Activated T-cell treated with anti-CD3 and anti-CD28 coated beads for 1 hour (primary cell): ENCODE measurements at places on chromosomes 1 and 21.

DNA sequence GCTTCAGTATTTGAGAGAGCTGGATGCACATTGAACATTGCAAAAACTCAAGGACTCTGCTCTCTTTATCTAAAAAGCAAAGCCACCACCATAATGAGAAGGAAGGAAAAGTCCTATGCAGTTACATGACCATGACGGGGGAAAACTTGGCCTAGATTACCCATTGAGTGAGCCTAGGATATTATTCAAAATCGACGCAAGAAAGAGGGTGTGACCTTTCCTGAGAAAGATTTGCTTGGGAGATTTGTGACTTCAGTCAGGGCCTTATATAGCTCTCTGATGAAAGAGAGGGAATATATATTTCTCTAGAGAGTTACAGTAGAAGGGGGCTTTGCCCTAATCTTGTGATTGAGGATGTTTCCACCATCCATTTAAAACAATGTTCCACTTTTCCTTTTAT lies 153.0 kb upstream of the DPYD start:
- DNase-seq: no peak

- DNase-seq: no peak
Observed at GRCh38 chr1:214593158-214593557, 9.8 kb upstream of the CENPF start.

- peak; percentile 22 for DNase-seq
Observed at GRCh38 chr21:44874497-44875315, 1.2 kb upstream of the PTTG1IP start.

DNA sequence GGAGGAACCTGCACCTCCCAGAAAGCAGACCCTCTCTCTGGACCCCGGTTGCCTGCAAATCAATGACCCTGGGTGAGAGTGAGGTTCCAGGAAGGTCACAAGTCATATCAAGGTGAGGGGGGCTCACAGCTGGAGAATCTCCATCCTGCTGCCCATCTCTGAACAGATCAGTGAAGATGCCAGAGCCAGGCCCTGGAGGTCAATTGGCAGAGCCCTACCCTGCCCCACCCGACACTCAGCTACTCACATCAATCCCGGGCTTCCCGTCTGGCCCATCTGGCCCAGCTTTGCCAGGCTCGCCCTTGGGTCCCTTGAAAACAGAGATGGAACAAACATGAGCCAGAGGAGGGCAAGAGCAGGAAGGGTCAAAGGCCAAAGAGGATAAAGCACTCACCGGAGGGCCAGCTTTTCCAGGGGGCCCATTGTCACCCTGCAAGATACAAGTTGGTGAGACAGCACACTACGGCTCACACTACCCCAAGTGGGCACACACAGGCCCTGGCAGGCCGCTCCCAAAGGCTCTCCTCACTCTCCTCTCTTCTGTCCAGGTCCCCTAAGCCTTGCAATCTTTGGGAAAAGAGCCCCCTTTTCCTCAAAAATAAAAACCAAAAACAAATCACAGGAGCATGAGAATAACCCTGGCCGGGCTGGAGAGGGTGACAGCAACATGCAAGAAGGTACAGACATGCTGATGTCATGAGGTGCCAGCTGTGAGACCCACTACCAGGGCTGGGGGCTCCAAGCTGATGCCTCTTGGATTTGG lies 2.9 kb downstream of the COL9A2 start:
- no peak for DNase-seq

DNA sequence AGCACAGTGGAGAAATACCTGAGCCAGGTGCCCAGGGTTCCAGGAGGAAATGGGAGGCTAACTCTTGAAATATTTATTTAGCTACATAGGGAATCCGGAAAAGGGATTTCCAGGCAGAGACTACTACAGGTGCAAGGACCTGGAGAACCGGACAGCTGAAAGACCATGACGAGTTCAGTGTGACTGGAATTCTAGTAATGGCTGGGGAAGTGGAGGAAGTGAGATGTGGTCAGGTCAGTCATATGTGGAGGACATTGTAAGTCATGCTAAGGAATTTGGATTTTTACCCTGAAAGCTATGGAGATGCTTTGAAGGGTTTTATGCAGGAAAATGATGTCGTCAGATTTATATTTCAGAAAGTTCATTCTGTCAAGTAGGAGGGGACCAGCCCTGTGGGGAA lies 1.8 kb downstream of the CAP1 start:
- DNase-seq: no peak

DNA sequence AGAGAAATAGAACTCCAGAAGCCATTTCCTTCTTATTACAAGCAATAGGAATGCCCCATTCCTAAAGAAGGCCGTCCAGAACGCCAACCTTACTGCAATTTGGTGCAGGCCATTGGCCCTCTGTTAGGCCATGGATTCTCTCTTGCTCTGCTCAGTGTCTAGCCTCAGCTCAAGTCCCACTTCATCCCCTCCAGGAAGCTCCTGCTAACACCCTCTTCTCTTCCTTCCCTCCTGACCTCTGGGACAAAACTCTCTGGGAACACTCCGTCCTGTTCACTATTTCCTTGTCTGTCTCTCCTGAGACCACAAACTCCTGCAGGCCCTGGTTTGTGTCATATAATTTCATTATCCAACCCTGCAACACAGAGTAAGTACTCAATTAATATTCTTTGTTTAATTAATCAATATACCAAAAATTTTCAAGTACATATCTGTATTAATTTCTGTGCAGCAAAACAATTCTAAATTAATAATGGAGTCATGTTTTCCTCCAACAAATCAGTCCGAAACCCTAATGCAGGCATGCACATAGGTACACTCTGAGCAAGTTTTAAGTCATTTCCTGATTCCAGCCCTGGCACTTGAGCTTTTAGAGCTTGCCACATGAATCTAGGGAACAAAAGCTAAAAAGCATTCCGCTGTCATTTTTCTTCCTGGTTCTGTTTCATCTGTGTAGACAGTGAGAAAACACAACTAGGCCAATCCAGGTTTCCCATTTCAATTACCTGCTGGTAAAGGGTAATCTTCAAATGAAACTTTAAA lies 245.3 kb downstream of the SETD4 start:
- no peak for DNase-seq

- no peak for DNase-seq
Observed at GRCh38 chr1:53552981-53553733, 94.0 kb downstream of the DMRTB1 start.

GRCh38 chr1:159866905-159867663 lies 4.6 kb upstream of the VSIG8 start:
- DNase-seq: no peak

DNA sequence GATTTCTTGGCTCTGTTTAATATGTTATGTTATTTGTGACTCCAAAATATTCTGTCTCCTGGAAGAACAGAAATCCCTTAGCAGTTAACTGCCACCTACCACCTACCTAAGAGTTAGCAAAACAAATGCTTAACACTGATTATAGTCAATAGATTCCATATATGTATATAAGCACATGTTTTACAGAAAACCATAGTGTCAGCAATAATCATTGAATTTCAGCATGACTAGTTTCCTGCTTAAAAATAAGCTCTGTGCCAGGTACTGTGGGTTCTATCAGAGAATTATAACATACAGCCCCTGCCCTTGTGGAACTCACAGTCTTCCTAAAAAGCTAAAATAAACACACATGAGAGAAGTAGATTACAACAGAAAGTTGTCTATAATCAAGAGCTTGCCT lies 561.9 kb upstream of the CAMK1G start:
- DNase-seq: no peak

GRCh38 chr1:28519946-28520725 lies 14.3 kb downstream of the RCC1 start:
- no peak for DNase-seq

DNA sequence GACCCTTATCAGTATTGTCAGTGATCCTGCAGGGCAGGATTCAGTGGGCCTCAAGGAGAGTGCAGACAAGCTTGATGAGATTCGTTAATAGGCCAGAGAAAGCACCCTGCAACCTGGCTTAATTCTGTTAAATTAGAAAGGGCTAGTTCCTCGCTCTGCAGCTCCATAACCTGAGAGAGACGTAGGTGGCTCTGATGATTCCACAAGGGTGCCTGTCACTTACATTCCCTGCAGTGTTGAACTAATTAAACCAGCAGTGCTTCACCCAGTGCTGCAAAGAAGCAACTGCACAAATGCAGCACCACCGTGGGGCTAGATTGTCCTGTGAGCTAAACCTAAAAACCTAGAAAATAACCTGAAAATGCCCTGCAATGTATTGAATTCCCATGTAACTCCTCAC lies 270.8 kb downstream of the CACNA1E start:
- DNase-seq: no peak

GRCh38 chr21:42075686-42076471 lies 4.8 kb downstream of the UMODL1 start:
- no peak for DNase-seq

DNA sequence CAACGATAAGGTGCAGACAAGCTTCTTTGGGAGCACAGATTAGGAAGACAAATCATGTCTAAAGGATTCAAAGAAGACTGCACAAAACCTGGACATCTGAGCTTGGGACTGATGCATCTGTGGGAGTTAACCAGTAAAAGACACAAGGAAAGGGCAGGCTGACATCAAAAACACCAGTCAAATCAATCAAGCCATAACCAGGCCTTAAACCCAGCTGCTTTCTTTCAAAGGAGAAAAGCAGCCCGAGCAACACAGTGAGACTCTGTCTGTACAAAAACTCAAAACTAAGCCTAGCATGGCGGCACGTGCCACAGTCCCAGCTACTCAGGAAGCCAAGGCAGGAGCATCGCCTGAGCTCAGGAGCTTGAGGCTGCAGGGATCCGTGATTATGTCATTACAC lies 411.6 kb downstream of the SMYD3 start:
- DNase-seq: no peak

- no peak for DNase-seq
Observed at GRCh38 chr21:18832950-18833349, 429.4 kb upstream of the TMPRSS15 start.

GRCh38 chr1:71859806-71860205 lies 422.5 kb downstream of the NEGR1 start:
- DNase-seq: no peak

DNA sequence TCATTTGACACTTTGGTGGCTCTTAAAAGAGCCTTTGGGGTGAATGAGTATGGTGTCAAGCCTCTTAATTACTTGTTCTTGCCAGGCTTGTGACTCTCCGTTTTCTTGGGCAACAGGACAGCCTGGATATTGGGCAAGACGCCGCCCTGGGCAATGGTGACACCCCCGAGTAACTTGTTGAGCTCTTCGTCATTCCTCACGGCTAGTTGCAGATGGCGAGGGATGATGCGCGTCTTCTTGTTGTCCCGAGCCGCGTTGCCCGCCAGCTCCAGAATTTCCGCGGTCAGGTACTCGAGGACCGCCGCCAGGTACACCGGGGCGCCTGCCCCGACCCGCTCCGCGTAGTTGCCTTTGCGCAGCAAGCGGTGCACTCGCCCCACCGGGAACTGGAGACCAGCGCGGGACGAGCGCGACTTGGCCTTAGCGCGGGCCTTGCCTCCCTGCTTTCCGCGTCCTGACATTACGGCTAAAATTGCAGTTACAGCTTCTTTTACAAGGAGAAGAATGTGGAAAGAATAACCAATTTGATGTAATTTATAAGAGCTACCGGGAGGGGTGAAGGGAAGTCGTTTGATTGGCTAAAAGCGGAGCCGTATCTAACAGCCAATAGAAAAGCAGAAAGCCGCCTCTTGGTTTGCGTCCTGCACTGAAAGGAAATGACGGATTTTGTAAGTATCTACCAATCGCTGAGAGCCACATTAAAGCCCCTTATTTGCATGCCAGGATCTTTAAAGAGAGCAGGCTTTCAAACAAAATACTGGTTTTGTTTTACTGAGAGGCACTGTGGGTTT lies 11.7 kb upstream of the BOLA1 start:
- DNase-seq: peak; percentile 42

DNA sequence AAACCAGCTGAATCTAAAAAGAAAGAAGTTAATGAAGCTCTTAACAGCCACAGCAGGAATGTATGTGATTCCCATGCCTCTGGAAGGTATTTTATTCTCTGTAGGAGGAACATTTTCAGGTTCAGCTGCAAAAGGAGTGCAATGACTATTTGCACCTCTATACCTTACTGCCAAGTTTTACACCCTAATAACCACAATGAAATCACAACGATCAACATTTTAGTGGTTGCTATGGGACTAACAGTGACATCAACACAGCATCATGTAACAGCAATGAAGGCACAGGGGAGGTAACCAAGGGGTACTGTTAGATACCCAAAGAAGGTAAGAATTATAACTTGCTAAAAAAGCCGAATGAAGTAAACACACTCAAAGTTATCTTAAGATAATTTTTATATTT lies 116.3 kb upstream of the HP1BP3 start:
- no peak for DNase-seq

- DNase-seq: no peak
Observed at GRCh38 chr1:221392453-221392852, 349.4 kb downstream of the DUSP10 start.

GRCh38 chr1:34235594-34235993 lies 58.9 kb downstream of the C1orf94 start:
- DNase-seq: no peak

- DNase-seq: no peak
Observed at GRCh38 chr1:228012555-228012954, 5.8 kb downstream of the WNT3A start.

GRCh38 chr1:170470121-170470520 lies 61.8 kb upstream of the GORAB start:
- no peak for DNase-seq

DNA sequence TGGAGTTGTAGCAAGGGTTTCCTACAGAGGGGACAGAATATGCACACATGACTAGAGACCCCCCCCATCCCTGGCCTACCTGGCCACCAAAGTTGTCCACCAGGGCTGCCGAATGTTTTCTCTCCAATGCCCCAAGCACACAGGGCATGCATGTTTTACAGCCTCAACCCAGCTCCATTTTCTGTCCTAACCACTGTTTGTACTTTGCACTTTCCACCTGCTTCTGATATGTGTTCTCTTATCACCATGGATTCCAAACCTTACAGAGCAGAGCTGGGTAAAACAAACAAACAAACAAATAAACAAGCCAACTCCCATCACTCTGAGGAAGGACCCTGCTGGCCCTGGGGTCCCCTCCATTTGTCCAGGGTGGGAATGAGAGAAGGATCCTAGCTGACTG lies 27.3 kb downstream of the CLIC6 start:
- no peak for DNase-seq

DNA sequence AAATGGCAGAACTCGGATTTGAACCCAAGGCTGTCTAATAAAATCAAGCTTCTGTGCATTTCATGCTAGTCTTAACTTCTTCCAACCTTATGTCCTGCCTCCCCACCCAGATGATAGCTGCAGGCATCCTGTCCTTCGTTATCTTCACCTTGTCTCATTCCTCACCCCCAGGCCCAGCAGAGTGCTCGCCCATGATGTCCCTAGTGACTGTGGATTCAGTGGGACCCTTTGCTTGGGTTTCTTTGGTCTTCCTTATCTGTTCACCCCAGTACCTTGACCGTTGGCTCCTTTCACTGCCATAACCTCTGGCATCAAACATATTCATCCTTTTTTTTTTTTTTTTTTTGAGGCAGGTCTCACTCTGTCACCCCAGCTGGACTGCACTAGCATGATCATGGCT lies 5.6 kb upstream of the BSDC1 start:
- DNase-seq: no peak

- DNase-seq: no peak
Observed at GRCh38 chr21:43768868-43769167, 7.3 kb downstream of the CSTB start.

GRCh38 chr1:48979940-48980339 lies 203.2 kb upstream of the BEND5 start:
- no peak for DNase-seq

GRCh38 chr1:75616436-75617433 lies 5.8 kb upstream of the SLC44A5 start:
- no peak for DNase-seq
